ENCODE measurements at places on chromosomes 2 and 18.

DNA sequence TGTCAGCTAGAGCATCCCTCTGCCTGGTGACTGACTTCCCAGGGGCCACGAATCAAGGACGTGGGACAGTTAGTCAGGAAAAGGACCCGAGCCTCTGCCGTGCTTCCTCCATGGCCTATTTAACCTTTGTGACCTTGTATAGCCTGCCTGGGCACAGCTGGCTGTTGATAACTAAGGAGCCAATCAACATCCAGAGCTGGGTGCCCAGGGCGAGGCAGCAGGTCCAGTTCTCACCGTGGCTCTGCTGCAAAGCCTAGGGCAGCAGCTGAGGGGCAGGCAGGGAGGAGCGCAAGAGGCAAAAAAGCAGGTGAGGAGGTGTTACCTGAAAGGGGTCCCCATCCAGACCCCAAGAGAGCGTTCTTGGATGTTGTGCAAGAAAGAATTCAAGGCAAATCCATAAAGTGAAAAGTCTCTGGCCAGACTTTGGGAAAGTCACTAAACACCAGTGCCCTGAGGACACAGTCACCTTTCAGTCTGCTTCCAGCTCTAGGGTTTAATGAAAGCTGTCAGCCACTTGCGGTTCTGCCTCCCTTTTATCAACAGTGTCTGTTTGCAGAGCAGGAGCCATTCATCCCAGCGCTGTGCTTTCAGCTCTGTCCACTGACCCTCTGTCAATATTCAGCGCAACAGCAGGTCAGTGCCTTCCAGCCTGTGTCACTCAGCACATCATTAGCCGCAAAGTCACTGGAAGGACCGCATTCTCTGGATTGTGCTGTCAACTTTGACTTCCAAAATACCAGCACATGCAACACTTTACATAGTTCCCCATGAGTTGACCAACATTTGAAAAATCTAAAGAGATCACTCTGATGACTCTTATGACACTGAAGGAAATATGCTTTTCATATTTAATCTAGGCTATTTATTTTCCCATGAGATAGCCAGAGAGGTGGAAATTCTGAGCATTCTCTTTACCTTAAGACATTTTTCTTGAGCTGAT is 38.6 kb upstream of the ASAP2 start:
- no peak for DNase-seq

DNA sequence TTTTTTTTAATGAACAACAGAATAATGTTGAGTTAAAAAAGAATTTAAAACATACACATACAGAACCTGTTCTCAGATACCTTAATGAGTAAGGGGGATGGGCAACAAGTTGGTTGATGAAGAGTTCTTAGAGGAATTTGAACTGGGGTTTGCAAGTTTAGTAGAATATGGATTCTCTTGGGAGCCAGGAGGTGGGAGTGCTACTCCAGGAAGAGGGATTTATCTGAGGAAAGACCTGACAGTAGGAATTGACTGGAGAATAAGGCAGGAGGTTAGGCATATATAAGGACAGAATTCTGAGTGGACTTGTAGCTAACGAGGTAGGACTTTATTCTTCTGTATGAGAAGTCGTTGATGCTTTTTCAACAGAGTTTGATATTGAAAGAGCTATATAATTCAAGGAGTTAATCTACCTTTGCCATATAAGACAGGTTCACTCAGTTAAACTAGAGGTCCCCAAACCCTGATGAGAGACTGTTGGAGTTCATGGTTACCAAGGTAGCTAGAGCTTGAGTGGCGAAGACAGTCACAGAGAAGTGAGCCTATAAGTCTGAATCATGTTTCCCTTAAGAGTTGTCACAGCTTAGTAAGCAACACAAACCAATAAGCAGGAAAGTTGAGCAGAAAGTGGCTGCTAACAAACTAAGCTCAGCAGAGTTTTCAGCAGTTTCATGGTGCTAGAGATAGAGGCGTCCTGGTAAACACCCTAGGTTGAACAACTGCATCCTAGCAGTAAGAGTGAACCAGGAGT is 88.2 kb downstream of the NCOA1 start:
- DNase-seq = no peak

- DNase-seq = no peak
Measured at GRCh38 chr2:20165677-20166509, 59.0 kb downstream of the SDC1 start.

- DNase-seq = peak; percentile 41
Measured at GRCh38 chr2:233037078-233037477, 4.6 kb downstream of the NEU2 start.

- no peak for DNase-seq
Measured at GRCh38 chr2:61363580-61363979, 107.3 kb downstream of the USP34 start.

DNA sequence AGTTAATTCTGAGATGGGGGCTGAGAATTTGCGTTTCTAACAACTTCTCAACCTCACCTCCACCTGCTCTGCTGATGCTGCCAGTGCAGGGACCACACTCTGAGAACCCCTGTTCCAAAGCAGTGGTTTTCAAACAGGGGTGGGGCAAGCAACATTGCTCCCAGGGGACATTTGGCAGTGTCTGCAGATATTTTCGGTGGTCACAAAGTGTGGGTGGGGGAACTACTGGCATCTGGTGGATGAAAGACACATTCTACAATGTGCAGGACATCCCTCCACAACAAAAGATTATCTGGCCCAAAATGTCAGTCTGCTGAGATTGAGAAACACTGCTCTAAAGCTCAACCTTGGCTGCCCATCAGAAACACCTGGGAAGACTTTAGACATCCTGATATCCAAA is 188.7 kb upstream of the SATB2 start:
- DNase-seq = no peak

DNA sequence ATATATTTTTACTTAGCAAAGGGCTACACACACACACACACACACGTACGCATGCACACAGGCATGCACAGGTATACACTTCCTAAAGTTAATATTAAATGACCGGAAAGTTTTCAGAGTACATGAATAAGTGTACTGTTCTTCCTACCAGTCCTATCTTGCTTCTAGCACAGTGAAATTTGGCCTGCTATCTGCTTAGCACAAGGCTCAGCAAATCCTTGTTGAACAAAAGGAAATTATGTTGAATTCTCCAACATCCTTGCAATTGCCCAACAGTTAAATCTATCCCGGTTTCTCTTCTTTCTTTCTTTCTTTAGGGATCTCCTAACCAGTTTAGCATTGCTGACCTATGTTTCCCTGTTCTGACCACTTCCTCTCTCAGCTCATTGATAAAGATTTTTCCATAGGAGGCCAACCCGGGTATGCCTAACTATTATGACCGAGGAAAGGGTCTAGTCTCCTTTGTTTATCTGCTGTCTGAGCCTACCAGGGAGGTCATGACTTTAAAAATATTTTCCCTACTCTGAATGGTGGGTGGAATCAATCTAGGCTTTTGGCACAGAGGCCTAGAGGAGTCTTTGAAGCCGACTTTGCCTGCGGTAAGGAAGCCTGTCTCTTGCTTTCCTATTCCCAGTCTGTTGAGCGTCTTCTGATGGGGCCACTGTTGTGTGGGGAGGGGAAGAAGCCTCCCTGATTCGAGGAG is 400.7 kb downstream of the HRH4 start:
- DNase-seq = no peak

DNA sequence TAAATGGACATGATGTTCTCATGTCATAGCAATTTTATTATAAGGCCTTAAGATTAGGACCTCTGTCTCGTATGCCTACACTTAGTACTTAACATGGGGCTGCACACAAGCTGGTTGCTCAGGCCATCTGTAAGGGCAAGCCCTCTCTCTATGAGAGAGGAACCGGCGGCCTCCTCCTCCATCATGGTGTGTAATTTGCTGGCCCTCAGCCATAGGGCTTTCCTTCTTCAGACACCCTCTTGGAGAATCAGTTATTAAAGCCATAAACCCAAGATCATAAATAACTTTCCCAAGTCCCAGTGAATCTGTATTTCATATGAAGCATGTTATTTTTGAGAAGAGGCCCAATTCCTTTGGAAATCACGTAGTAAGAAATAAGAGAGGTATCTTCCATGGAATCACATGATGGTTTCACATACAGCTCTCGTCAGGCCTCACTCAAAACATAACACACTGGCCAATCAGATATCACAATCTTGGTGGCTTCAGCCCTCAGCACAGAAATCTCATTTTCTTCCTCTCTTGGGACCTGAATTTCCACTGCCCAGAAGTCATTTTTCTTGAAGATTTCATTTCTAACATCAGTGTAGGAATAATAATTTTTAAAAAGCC is 92.6 kb downstream of the RDH14 start:
- no peak for DNase-seq

DNA sequence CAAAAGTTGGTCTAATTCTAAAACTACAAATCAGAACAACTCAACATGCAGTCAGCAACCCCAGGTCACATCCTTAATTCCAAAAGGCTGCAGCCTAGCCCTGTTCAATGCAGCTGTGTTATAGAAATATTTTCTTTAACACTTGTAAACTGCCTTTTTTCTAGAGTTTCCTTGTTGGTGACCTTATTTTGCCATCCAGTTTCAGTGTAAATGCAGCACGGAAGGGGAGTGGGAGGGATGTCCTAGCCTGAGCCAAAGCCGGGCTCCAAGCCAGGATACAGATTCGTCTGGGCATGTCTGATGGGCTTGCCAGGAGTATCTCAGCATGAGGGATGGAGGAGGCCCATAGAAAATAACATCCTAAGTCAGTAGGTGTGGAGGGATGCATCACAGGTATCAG is 17.7 kb upstream of the SP3 start:
- no peak for DNase-seq

GRCh38 chr2:38142627-38143026 is 66.7 kb upstream of the CYP1B1 start:
- no peak for DNase-seq

DNA sequence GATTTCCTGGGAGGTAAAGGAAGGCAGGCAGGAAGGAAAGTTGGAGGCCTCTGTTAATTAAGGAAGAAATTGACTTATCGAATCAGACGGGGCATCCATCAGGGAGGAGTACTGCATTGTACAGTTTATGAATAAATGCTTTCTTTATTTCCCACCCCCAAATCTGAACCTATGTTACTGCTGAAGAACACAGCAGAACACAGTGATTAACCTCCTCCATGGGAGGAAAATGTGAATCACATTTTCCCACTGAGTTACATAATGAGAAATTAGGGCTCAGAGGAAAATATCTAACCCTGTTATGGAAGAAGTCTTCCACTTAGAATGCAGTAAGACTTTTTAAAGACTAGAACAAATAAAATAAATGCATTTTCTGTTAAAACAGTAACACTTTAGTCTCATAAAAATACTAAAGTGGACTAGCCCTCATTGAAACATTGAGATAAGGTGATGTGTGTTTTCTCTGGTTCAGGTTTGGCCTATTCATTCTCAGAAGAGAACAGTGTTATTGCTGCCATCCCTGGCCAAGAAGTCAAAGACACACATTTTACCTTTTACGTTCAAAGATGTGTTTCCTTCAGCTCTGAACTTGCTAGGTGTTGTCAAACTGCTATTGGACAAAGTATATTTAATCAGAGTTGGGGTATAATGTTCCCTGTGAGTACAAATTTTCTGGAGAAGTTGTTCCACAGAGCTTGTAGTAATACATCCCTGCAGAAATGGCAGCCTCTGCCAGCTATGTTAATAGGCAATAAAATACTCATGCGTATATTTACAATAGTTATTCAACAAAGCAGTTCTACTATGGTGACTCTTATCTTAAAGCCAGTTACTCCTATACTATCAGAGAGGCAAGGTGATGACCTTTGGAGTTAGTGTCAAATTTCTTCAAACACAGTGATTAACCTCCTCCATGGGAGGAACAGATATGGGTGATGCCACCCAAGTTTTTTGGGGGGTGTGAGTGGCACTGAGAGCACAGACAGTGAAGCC is 11.1 kb downstream of the DNAH6 start:
- DNase-seq = peak; percentile 12

DNA sequence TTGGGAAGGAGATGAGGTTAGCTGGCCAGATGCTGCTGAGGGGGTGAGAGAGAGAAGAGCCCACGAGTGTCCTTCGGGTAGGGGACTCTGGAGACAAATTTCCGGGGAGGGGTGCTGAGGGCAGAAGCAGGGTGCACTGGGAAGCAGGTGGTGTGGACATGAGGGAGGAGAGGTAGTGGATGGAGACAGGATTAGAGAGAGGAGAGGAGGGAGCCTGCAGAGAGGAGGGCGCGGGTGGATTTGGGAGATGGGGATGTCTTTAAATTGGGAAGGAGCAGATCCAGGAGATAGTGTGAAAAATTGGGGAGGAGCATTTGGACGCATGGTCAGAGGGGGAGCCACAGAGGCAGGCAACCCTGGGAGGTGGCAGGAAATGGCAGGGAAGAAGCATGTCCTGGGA is 154.7 kb downstream of the DYSF start:
- no peak for DNase-seq

DNA sequence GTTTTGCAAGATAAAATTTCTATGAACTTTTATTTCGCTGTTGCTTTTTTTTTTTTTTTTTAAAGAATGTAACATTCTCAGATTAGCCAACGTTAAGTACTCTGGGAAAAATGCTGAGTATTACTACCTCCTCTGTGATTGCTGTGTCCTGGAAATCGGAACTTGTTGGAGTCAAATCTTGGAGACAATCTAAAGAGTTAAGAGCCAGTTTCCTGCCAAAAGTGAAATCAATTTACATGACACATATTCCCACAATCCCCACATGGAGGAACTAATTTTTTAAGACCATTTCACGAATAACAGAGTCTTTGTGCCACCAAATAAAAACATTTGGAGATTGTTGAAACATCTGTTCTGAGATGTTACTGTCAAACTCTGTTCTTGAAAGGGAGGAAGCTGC is 127.8 kb downstream of the MEP1B start:
- peak; percentile 79 for DNase-seq

DNA sequence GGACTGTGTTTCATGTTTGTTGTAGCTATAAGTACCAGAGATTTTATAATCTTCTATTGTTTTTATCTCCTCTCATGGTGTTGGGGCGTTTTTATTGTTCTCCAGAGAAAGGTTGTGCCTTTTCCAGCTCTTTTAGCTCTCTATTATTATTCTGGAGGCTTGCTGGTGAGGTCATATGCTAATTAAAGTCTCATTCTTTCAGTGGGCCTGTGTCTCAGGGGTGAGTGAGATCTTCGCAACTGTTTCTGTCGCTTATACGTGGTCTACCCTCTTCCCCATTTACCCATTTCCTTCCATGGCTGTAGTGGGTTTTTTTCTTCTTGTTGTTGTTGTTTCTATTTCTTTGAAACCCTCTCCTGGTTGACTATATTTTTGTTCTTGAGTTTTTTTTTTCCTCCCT is 584.9 kb downstream of the TMEM182 start:
- no peak for DNase-seq

- DNase-seq = no peak
Measured at GRCh38 chr2:28035816-28036215, 145.3 kb downstream of the BABAM2 start.

DNA sequence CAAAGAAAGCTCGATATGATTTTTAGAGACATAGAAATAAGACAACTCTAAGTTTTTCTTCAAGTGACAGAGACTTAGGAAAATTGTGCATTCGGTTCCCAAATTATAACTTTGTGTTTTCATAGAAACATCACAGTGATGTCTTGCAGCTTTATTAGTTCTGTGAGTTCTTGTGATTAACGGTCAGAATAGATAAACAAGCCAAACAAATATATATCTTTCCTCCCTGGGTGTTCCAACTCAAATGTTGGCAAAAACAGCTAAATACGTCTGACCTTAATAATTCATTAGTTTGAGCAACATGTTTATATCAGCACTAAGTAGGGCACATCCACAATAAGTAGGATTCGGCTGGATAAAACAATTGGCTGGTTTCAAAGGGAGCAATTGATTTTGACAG is 47.6 kb downstream of the DTNA start:
- no peak for DNase-seq

GRCh38 chr2:237863689-237864443 is 4.4 kb downstream of the RAMP1 start:
- DNase-seq = no peak

- DNase-seq = no peak
Measured at GRCh38 chr2:205675861-205676516, 6.3 kb upstream of the NRP2 start.
